ENCODE measurements at places on chromosomes 5 and 9. TPM values are rescaled to one million over a fixed set of nuclear protein-coding genes. Genes with fewer than 3 reads are reported as not detected.

DNA sequence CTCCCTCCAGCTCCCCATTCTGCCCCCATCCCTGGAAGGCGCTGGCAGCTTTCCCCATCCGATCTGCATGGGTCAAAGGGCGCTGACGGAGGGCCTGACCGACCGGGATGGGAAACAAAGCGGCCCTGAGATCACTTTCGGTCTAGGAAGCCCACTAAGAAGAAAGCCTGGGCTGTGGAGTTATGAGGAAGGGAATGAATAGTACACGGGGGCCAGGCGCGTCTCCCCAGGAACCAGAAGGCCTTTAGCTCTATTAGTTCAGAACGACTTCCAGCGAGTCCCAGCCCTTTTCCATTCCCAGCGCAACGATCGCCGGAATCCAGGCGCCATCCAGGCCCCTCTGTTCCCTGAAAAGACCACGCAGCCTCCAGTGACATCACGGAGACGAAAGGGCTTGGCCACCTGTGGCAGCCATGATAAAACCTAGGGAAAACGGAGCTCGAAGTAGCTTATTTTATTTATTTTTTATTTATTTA, 70.1 kb upstream of the CCDC180 start:
- no peak for DNase-seq

- no peak for DNase-seq
Observed at GRCh38 chr9:68581696-68582095, 41.0 kb upstream of the TMEM252 start.

DNA sequence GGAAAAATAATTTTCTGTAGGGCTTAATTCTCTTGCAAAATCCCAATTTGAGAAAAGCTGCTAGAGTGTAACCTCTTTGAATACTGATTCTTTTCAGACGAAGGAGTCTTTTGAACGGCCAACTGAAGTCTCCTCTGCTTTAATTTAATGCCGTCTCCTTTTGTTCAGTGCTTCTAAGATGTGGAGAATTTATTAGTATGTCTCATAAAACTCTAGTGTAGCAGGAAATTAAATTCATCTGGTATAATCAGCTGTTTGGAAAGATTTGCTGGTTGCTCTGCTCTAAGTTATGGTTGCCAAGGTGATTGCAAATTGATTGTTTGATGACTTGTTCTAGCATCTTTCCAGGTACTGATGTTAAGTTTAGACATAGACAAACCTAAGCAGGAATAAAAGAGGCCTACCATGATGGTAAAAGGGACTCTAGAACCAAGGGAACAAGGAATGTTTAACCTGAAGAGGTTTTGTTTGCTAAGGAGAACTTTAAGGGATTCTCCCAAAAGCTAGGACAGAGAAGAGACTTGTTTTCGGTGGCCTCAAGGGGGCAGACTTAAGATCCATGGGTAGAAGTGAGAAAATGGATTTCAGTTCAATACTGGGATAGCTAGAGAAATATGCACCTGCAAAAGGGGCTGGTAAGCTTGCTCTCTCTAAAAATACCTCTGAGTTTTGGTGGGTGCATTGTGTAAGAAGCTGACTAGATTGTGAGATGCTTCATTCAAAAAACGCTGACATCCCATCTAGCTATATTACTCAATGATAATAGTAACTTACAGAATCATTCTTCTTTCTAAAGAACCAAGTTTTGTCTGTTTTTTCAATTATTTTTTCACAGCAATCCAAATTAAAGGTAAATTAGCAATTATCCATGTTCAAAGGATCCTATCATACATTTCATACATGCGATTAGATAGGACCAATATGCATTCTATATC, 5.7 kb upstream of the ADRB2 start:
- DNase-seq: no peak

The WDR41 gene
- total RNA-seq: 79.7 TPM

The GALNT10 gene
- total RNA-seq: 76.4 TPM

The EIF4EBP3 gene
- total RNA-seq: 2.7 TPM

The LRRC26 gene
- total RNA-seq: not detected
